ENCODE measurements at places on chromosomes 12 and 14.

- no peak for DNase-seq
Measured at GRCh38 chr12:55844961-55845360, 2.2 kb upstream of the MMP19 start.

- DNase-seq, result no peak
Measured at GRCh38 chr14:23550131-23550811, 1.3 kb downstream of the ZFHX2 start.

GRCh38 chr14:65877624-65878023, 465.1 kb downstream of the FUT8 start:
- DNase-seq, result no peak

- no peak for DNase-seq
Measured at GRCh38 chr12:109524466-109525278, 47.2 kb downstream of the UBE3B start.

- no peak for DNase-seq
Measured at GRCh38 chr12:7498809-7499208, 4.8 kb downstream of the CD163 start.

- no peak for DNase-seq
Measured at GRCh38 chr12:88185988-88186387, 43.9 kb downstream of the TMTC3 start.

- no peak for DNase-seq
Measured at GRCh38 chr12:57272337-57273151, 21.6 kb upstream of the STAC3 start.

All from hippocampal formation (tissue), 2 donors.